ENCODE measurements at places on chromosomes 2 and 18. TPM values are rescaled to one million over a fixed set of nuclear protein-coding genes. Genes with fewer than 3 reads are reported as not detected.

DNA sequence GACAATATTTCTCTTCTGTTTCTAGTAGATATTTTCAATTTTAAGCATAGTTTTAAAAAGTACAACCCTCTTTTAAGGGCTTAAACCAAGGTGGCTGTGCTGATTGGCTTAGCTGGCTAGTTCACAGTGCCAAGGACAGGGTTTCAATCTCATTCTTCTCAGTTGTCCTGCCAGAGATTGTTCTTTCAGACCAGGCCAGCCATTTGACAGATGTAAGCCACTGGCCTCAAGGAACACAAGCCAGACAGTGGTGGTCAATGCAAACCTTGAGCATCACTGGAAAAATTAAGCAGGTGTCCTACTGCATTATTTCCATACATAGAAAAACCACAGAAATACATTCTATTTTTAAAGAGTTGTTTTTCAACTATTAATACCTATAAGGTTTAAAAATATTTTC lies 5.9 kb downstream of the RNF103 start:
- DNase-seq: no peak

- no peak for DNase-seq
These were observed 390.2 kb upstream of the TNP1 start for GRCh38 chr2:217250013-217250524.

Gene GAL3ST2
- not detected for total RNA-seq

GRCh38 chr2:84694088-84694622 lies 177.9 kb downstream of the DNAH6 start:
- no peak for DNase-seq

DNA sequence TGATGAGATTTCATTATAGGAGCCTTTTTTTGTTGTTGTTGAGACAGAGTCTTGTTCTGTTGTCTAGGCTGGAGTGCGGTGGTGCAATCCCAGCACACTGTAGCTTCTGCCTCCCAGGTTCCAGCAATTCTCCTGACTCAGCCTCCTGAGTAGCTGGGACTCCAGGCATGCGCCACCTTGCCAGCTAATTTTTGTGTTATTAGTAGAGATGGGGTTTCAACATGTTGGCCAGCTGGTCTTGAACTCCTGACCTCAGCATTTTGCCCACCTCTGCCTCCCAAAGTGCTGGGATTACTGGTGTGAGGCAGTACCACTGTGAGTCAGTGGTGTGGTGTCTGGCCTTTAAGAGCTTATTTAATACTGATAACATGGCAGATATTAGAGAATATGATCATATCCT lies 60.1 kb downstream of the MOB4 start:
- DNase-seq: peak; percentile 49

DNA sequence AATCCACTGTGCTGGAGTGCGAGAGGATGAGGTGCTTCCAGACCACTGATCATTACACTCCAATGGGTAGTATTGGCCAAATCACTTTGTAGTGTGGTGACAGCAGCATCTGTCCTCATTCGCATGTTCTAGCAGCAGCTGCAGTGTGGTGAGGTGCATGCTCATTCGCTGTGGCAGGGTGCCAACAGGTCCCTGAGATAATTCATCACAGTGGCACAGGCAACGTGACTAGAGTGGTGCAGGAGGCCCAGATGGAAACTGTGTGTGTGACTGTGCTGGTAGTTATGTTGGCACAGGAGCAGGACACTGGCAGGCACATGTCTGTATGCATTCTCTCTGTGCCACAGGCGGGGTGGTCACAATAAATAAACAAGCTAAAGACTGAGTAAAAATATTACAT lies 329.5 kb upstream of the SYT4 start:
- DNase-seq: no peak

- DNase-seq: peak; percentile 37
These were observed 25.6 kb downstream of the MRPL33 start for GRCh38 chr2:27796791-27797765.

- DNase-seq: no peak
These were observed 112.7 kb upstream of the SLC35G4 start for GRCh38 chr18:11496526-11497172.

Gene IL36G
- not detected for total RNA-seq

Gene HOXD3
- total RNA-seq: 1.1 TPM

DNA sequence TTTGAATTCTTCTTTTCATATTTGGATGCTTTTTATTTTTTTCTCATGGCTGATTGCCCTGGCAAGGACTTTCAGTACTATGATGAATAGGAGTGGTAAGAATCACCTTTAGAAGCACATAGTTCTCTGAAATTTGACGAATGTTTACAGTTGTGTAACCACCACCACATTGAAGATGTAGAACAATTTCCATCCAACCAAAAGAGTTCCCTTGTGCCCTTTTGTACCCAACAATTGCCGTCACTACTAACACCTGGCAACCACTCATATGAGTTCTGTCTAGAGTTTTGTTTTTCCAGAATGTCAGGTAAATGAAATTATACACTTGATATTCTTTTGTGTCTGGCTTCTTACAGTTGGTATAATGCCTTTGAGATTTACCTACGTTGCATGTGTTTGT lies 28.7 kb upstream of the SLC16A14 start:
- DNase-seq: no peak

GRCh38 chr2:147293991-147294824 lies 550.6 kb upstream of the ACVR2A start:
- no peak for DNase-seq

Gene ELOA2
- not detected for total RNA-seq

Gene CPLX4
- total RNA-seq: not detected

DNA sequence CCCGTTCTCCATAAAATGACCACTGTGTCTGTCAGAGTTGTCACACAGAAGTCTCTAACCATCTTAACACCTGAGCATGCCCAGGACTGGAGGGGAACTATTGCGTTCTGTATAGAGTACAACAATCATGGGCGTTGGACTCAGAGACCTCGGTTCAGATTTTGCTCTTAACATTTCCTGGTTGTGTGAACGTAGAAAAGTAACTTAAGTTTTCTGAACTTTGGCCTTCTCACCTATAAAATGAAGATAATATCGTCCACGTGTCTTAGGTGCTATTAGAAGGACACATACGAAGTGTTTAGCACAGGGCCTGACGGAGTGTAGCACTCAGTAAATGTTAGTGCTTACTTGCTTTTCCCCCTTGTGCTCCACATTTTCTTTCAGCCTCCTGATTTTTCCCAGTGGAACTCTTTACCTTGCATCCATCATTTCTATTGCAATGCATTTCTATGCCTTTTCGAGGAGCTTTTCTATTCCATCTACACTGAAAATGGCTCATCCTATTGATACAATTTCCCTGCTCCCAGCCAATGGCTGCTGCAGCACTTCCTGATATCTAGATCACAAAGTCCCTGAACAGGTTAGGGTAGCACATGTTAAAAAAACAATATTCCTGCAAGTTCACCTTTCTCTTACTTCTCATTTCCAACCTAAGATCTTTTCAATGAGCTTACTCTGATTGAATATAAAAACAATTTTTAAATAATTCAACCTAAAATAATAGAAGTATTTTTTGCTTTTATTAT lies 22.7 kb downstream of the DPP10 start:
- DNase-seq: no peak

GRCh38 chr2:167544602-167545001 lies 656.3 kb downstream of the XIRP2 start:
- DNase-seq: no peak

Gene MGAT4A
- total RNA-seq: 28.2 TPM

DNA sequence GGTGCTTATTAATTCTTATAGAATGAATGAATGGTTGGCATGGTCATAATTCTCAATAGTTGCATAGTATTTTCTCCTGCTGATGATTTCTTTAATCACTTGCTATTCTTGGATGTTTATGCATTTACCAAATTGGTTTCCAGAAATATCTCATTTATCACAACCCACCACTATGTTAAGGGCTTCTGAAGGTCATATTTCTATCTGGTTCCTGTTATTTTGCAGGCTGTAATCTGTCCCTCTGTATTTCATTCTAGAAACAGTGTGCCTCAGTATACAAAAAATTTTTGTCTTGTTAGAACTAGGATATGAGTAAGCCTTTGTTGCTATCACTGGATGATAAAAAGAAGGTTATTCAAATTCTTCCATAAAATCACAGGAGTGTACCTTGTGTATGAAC lies 6.1 kb upstream of the ATP8B1 start:
- DNase-seq: no peak

- DNase-seq: no peak
These were observed 288.1 kb upstream of the CELF4 start for GRCh38 chr18:37853706-37854105.

DNA sequence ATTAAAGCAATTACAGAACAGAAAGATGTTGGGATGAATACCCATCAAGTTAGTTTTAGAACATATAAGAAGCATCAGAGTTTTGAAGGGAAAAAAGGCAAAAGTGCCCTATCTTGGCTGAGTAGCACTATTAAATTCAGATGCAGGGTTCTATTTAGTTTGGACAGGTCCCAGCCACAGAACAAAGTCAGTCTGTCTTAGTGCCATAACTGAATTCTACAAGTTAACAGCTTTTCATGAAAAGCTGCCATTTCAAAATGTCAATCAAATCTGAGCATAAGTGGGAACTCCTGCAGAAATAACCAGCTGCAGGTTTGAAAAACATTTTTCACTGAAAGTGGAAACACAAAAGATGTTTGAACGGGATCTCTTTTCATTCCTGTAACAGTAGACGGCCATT lies 160.4 kb downstream of the SRBD1 start:
- DNase-seq: no peak

Gene DSG1
- total RNA-seq: 3.6 TPM

GRCh38 chr2:121539750-121540469 lies 9.2 kb downstream of the RNU4ATAC start:
- no peak for DNase-seq

DNA sequence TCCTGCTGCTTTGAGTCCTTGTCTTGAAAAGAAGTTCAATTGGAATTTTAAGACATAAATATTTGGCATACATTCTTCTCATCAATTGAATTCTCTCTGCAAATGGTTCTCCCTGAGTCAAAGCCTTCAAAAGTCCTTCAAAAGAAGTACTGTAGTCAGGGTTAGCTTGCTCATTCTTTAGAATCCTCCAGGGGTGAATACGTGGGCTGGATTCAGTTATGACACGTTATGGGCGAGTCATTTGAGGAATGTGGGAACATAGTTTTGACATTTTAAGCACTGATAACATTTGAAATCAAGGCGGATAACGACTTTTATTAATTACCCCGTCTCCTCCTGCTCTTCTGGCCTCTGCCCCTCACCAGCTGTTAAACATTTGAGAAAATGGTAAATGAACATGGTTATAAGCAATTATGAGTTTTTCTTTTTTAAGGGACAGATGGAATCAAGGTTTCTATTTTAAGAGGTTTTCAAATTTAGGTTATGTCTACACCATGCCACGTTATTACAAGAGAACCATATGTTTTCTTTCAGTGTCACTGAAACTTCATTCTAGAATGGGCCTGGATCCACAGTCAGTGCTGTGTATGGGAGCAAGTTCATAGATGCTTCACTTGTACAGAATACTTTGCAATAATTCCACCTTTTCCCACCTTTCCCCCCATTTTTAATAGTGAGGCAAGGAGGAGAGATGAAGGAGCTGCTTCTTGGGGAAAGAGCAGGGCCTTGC lies 273.1 kb downstream of the TSN start:
- DNase-seq: no peak

DNA sequence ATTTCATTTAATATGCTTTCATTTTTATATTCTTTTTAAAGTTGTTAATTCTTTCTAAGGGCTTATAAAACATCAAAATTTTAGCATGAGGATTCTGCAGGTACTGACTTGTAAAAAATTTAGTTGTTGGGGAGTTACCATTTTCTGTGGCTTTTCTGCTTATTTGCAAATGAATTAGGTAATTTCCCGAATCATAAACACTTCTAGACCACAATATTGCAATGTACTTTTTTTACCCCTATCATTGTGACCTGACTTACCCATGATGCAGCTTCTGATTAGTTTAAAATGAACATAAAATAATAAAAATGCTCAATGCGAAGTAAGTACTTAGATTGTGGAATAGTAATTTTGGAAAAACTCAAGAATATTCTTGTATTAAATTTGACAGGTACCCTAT lies 11.4 kb downstream of the ARL6IP6 start:
- DNase-seq: no peak

GRCh38 chr2:24972315-24972961 lies 683 bp upstream of the DNAJC27 start:
- DNase-seq: peak; percentile 37

Gene LDAH
- total RNA-seq: 9.0 TPM

DNA sequence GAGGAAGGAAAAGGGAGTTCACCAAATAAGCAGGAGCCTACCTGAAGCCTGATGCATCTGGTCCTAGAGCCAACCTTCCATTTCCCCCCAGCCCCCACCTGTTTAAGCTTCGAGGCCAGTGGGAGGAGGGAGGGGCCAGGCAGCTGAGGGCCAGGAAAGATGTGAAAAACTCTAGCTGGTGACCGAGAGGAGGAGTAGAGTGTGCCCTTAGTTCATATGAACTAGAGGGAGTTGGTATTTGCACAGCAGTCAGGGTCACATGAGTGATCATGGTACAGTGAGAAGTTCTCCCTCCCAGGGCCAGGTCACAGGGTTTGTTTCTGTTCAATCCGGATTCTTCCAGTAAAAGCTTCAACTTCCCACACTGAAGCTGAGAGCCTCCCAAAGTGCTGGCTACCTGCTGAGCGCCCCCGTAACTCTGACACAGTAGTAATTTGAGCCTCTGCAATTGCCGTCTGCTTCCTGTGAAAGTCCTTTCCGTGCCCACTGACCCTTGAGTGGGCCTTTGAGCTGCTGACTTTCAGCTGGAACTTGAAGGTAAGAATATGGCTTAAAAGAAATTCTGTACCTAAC lies at the start of gene SULT1C2:
Gene SULT1C2 (plus strand): TSS at position 362 of the 573 bp plus-strand sequence. CDS start 4,773 bp downstream, outside the sequence.
- peak; percentile 44 for DNase-seq

Gene CXCR1
- 0.97 TPM for total RNA-seq

- DNase-seq: no peak
These were observed 319.1 kb upstream of the MEX3C start for GRCh38 chr18:51516478-51517038.

DNA sequence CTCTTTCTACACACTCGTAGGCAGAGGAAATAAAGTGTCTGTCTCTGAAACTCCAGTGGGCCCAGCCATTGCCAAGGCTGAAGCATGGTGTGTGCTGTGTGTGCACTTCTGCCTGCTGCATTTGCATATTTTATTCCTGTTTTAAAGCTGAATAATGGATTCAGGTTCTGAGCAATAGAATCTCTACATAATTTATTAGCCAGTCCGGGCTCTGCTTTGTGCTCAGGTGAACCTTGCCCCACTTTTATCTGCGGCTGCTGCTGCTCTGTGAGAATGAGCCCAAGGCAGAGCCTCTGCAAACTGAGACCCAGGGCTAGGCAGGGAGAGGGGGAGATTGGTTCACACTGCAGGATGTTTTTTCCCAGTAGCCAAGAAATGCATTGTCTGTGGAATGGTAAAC lies 64.6 kb upstream of the SH3BP4 start:
- DNase-seq: no peak

DNA sequence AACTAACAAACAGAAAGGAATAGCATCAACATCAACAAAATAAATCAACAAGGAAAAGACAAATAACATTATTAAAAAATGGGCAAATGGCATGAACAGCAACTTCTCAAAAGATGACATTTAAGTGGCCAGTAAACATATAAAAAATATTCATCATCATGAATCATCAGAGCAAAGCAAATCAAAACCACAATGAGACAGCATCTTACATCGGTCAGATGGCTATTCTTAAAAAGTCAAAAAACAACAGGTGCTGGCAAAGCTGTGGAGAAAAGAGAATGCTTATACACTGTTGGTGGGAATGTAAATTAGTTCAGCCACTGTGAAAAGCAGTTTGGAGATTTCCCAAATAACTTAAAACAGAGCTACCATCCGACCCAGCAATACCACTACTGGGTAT lies 327.1 kb downstream of the CMPK2 start:
- no peak for DNase-seq

Gene IL37
- total RNA-seq: not detected

Measured in left cardiac atrium (tissue), 4 donors.